ENCODE measurements at places on chromosomes 2 and 18. TPM values are rescaled to one million over a fixed set of nuclear protein-coding genes. Genes with fewer than 3 reads are reported as not detected.

- no peak for DNase-seq
Observed at GRCh38 chr18:5318061-5318700, 22.7 kb upstream of the ZBTB14 start.

DNA sequence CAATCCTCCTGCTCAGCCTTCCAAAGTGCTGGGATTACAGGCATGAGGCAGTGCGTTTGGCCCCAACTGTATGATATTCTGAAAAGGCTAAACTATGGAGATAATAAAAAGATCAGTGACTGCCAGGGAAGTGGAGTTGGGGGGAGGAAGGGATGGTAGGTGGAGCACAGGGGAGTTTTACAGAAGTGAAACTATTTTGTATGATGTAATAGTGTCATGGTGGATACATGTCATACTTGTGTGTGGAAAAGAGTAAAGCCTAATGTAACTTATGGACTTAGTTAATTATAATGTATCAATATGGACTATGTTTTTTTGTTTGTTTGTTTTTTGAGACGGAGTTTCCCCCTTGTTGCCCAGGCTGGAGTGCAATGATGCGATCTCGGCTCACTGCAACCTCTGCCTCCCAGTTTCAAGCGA is 2.9 kb upstream of the GGCX start:
- no peak for DNase-seq

DNA sequence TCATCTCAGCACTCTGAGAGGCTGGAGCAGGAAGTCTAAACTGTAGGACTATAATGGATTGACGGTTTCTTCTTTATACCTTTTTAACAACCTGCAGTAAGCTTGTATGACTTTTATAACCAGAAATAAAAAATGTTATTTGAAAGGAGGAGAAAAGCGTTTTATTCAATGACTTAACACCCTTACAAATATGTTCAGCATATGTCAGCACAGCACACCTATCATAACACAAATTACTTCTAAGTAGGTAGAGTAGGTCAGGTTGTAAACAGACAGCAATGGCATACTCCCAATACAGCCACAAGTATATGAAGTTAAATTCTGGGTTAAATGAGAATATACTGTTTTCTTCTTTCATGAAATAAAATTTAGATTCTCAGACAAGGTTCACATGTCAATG is 16.1 kb downstream of the RAB1A start:
- DNase-seq: no peak

Gene CIB4
- total RNA-seq: 7.5 TPM

Gene COL4A3
- 9.0 TPM for total RNA-seq

Gene MC4R
- not detected for total RNA-seq

Gene CAPN14
- 1.1 TPM for total RNA-seq

All from testis (tissue), 5 donors.